NCI-H774 (cell line): ENCODE measurements at places on chromosomes 12 and 14.

- no peak for DNase-seq
Observed at GRCh38 chr12:49564686-49565405, 3.1 kb downstream of the MCRS1 start.

GRCh38 chr14:23182372-23183157 is 895 bp downstream of the SLC7A8 start:
- DNase-seq: no peak

GRCh38 chr12:19110221-19110940 is 19.2 kb upstream of the PLEKHA5 start:
- DNase-seq: no peak

DNA sequence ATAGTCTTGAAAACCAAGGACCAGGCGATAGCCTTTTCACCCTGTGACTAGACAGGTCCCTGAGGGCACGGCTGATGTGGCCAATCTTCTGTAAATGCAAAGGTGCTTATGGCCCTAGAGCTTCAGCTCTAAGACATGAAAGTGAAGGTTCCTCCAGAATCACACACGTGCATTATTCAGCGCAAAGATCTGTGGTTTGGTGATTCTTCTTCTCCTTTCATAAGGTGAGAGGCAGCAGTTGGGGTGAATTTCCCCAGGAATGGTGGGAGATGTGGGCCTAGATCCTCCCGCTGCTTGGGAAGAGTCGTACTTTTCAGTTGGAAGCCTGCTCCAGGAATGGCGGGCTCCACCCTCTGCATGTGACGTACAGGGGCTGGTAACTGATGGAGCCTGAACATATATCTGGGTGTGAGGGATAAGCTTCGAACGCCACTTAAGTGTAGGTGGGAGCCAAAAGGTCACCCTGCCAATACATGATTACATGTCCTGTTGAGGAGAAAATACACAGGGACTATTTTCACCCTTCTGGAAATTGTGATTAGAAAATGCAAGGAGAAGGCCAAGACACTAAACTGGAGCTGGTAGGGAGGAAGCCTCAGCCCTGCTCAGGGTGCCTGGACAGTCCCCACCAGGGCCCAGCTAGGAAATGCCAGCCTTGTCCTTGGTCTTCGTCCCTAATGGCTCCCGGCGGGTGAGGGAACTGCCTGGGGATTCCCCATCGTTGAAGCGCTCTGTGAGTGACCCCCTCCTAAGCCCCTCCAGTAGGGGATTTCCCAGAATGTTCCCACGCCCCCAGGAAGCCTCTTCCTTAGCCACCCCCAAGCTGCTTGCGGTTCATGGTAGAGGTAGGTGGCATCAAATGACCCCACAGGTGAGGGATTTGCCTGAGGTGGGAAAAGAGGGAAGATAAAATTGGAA is 17.6 kb downstream of the BATF start:
- DNase-seq: no peak

- no peak for DNase-seq
Observed at GRCh38 chr14:36747411-36748184, 85.9 kb downstream of the PAX9 start.
